Right lung (tissue), 10 donors: ENCODE measurements at places on chromosomes 2 and 18. TPM values are rescaled to one million over a fixed set of nuclear protein-coding genes. Genes with fewer than 3 reads are reported as not detected.

DNA sequence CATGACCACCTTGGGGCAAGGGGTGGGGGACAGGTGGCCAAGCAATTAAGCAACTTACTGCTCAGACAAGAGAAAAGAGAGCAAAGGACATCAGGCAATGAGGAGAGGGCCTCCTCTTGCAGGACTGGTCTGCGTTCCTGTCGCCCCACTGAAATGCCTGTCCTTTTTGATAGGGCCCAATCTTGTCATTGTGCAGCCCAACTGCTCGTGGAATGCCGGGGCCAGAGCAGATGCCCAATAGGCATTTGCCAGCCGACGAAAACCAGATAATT, 104.5 kb upstream of the SH3BP4 start:
- DNase-seq = no peak

DNA sequence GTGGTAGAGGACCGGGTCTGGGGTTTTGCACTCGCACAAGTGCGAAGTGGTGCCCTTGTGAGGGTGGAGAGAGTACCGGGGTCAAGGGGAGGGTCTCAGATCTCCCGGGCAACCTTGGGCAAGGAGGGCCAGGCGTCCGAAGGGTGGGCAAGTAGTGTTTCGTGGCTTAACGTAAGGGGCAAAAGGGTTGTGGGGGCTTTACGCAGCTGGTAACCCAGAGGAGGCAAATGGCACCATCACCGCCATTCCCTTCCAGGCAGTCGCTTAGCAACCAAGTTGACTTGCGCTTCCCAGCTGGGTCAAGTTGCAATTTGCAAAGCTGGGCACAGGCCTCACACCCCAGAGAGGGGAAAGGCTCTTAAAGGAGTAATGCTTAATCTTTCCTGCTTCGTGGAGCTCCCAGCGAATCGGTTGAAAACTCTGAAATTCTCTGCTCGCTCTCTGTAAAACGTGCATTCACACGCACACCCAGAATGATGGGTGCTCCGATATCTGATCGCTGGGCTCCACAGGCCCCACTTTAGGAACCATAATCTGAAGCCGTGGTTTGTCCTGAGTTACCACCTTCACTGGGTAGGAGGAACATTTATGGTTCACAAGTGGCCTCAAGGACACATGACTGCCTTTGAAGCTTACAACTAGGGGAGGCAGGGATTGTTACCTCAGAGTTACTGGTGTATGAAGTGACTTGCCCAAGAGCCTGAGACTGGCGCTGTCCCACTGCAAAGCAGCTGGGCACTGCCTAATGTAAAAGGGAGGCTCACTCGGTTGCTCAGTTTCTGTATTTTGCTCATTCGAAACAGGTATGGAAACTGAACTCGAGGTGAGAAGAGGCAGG, 127.9 kb downstream of the UXS1 start:
- peak; percentile 29 for DNase-seq

GRCh38 chr2:161412346-161412745, 3.8 kb upstream of the TBR1 start:
- no peak for DNase-seq

DNA sequence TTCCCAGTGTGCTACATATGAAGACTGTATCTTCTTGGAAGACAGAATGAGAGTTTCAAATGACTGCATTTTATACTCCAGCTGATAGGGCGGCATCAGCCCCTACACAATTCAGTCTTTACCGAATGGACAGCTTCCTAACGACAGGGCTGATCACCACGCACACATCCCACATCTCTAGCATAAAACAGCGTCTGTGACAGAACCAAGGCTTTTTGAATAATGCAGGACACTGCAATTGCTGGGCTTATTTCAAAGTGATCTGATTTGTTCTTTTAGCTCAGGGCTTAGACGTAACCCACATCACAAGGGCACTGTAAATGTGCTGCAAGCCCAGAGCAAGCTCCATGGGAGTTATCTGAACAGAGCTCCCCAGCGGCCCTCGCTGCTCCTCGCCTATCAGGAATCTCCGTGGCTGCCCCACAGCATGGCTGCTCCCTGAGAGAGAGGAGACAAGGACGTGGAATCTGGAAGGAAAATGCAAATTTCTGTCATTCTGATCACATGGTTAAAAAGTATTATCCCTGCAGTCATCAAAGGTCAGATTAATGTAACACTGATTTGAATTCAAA, 158.5 kb upstream of the ALKAL2 start:
- no peak for DNase-seq

SULT1C2 gene
- 30.1 TPM for polyA plus RNA-seq

PSMA8 gene
- not detected for polyA plus RNA-seq

DNA sequence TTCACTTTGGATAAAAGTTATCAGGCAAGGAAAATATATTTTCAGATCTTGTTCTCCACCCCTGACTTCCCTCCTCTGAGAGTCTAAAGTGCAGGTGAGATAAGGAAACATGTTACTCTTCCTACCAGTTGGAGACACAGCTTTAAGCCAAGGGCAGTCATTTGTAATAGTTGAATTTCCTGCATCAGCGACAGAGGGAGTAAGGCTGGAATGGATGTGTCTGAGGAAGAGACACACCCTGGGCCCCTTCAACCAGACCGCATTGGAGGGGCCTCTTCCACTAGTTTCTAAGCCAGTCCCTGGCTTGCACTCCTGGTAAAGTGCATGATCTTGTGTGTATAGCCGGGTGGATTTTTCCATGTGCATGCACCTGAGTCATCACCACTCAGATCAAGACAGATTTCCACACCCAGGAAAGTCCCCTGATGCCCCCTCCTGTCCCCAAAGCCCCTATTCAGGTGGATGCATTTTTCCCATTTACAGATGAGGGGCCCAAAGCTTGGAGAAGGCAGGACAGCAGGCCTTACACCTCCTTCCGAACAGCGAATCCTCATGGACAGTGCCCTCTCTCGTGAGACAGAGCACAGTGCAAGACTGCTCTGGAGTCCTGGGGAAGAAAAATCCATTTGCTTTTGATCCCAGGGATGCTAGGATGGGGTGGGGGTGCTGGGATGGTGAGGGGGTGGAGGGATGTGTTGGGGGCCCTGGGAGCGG, 66.7 kb upstream of the SH3RF3 start:
- no peak for DNase-seq

SNTG2 gene
- 0.85 TPM for polyA plus RNA-seq

GRCh38 chr2:239255218-239255617, 145.6 kb downstream of the HDAC4 start:
- no peak for DNase-seq

- no peak for DNase-seq
Measured at GRCh38 chr2:156486614-156487013, 50.4 kb downstream of the GPD2 start.

DNA sequence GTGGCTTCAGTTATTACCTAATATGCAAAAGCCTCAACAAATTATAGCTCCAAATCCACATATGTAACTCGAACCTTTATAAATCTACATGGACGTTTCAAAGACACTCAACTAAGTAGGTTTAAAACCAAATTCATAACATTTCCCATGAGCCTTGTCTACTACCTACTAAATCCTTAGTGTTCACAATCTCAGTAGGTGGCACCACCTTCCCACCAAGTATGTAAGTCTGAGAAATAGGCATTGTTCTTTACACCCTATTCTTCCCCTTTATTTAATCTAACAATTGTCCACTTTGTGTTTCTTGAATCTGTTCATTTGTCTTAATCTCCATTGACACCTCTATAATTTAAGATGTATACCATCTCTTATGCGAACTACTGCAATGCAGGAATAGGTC, 4.6 kb downstream of the PIGN start:
- DNase-seq = no peak

SERPINB11 gene
- polyA plus RNA-seq = not detected

POU3F3 gene
- not detected for polyA plus RNA-seq

ALPP gene
- not detected for polyA plus RNA-seq

TMEM200C gene
- polyA plus RNA-seq = 3.2 TPM

SPP2 gene
- not detected for polyA plus RNA-seq

DNA sequence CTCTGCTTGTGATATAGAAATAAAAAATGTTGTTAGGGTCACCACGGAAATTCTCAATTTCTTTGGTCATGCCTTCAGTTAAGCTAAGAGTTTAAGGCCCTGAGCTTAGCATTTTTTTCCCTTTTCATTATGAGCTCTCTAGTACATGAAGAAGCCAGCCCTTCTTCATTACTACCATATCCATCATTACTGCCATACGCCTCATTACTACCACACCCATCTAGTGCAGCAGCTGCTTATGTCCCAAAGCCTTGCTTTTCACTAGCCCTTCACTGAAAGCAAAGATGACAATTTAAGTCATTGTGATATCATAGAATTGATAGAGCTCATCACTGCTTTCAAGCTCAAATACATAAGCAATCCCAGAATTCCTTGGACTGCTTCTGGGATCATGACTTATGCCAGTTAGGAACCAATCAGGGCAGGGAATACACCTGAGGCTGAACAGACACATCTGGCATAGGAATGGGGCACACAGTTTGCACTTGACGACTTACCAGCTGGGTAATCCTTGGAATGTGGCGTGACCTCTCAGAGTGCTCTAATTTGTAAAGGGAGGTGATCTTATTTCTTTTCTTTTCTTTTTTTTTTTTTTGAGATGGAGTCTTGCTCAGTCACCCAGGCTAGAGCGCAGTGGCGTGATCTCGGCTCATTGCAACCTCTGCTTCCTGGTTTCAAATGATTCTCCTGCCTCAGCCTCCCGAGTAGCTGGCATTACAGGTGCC, 40.3 kb downstream of the SOWAHC start:
- DNase-seq = no peak

DNER gene
- 2.2 TPM for polyA plus RNA-seq

ALPG gene
- polyA plus RNA-seq = 0.05 TPM

GRCh38 chr2:104213758-104214157, 640.2 kb upstream of the POU3F3 start:
- DNase-seq = no peak

- no peak for DNase-seq
Measured at GRCh38 chr18:13451213-13451540, 232.6 kb downstream of the LDLRAD4 start.

GRCh38 chr2:186909095-186909494, 60.1 kb upstream of the ZSWIM2 start:
- DNase-seq = no peak

CHN1 gene
- 112 TPM for polyA plus RNA-seq

DSG4 gene
- polyA plus RNA-seq = not detected

CPO gene
- 0.57 TPM for polyA plus RNA-seq

DNA sequence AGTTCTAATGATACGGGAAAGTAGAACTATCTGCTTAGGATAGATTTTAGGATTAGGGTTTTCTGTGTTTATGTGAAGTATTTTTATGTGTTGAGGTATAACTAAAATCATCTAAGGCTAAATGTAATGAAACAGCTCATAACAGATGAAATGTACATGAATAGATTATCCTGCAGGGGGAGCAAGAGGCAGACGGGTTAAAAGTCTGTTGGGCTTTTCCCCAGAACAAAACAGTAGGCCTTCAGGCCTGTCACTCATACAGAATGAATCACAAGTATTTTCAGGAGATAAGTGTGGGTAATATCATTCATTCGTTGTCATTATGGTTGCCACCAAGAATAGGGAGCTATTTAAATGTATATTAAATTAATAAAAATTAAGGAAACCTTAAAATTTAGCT, 107.9 kb upstream of the IL1R2 start:
- no peak for DNase-seq

- DNase-seq = no peak
Measured at GRCh38 chr18:8762968-8763367, 57.6 kb downstream of the MTCL1 start.

DNA sequence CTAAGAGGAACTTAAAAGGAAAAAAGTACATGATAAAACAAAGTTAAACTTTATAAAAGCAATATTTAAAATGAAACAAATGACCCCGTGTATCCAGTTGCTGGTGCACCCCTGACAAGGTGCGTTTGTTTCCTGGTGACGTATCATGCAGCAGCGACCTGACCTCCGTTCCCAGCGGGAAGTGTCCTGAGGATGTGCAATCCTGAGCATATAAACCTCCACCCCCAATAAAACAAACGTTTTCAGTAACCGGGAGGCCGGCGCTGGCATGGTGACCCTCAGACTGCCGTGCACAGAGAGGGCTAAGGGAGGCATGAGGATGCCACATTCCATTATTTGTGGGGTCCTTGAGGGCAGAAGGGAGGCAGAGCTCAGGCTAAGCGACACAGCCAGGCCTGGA, 14.8 kb downstream of the SLC66A2 start:
- DNase-seq = no peak

GRCh38 chr2:107112561-107112960, 226.6 kb upstream of the ST6GAL2 start:
- no peak for DNase-seq

CXCR1 gene
- not detected for polyA plus RNA-seq

GREB1L gene
- polyA plus RNA-seq = 0.91 TPM

DNA sequence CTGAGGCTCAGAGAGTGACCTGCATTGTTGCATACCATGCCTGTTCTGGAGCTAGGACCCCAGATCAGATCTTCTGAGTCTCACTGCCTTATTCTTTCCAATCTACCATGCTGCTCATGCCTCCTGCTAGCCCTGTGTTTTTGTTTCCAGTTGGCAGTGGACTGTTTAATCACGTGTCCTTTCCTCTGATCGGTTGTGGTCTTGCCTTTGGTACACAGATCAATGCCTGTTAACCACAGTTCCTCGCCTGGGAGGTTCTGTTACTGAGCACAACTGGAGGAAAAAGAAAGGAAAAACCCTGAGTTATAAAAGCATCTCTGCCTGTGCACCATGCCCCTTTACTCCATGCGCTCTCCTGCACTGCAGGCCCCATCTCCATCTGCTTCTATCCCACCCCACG, 329.1 kb downstream of the SETBP1 start:
- DNase-seq = no peak

RGPD3 gene
- 0.62 TPM for polyA plus RNA-seq

CCDC74A gene
- 5.9 TPM for polyA plus RNA-seq

GRCh38 chr2:216516730-216517350, 18.2 kb downstream of the RPL37A start:
- DNase-seq = no peak

DNA sequence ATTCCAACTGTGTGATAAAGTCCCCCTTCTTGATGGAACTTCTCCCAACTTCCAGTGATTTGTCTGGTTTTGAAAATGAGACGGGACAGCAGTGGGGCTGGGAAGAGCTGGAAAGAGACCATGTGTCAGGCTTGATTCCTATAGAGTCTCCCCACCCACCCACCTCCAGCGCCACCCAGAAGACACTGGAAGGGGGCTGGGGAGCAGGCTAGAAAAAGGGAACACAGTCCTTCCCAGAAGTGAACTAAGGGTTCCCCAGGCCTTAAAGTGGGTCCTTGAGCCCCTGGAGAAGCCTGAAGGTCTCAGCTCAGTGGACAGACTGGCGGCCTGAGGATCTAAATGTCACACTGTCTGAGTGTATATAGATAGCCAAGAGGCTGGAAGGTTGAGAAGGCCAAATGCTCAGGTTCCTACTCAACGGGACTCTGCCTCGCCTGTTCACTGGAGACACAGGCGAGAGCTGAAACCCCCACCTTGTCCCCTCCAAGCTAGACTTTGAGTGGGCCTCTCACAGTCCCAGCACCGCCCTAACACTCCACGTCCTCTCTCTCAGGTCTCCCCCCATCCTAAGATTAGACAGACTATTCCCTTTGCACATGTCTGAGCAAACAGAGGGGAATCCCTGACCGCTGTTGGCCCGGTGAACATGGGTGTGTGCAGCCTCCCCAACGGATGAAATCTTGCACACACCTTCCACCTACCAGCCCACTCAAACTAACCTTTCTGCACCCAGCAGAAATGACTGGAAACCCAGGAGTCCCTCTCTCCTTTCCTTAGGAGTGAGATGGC, 1.6 kb downstream of the PKDCC start:
- no peak for DNase-seq
